Stimulated activated CD8-positive, alpha-beta memory T cell treated with anti-CD3 and anti-CD28 coated beads, Interleukin-7, amount 100 ng/mL, for 1 hour (primary cell): ENCODE measurements at places on chromosomes 16 and 17.

- no peak for DNase-seq
Measured at GRCh38 chr17:835263-835662, 53.1 kb downstream of the MRM3 start.

- DNase-seq, result no peak
Measured at GRCh38 chr17:35416659-35417058, 15.6 kb downstream of the SLFN12 start.

DNA sequence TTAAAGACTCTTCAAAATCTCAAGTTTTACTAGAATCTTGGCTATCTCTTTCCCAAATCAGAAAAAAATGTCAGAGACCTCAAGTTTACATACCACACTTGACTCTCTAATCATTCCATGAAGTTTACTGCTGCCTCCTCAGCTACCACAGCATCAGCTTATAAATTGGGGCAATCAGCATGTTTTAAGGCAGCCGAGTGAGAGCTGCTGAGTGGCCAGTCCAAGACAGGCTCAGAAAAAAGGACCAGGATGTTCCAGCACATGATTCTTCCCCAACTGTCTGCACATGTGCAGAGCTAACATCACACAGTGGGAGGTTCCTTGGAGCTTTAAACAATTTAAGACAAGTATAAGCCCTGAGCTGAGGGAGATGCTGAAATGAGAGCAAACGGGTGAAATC is 140.6 kb upstream of the NUDT7 start:
- no peak for DNase-seq

DNA sequence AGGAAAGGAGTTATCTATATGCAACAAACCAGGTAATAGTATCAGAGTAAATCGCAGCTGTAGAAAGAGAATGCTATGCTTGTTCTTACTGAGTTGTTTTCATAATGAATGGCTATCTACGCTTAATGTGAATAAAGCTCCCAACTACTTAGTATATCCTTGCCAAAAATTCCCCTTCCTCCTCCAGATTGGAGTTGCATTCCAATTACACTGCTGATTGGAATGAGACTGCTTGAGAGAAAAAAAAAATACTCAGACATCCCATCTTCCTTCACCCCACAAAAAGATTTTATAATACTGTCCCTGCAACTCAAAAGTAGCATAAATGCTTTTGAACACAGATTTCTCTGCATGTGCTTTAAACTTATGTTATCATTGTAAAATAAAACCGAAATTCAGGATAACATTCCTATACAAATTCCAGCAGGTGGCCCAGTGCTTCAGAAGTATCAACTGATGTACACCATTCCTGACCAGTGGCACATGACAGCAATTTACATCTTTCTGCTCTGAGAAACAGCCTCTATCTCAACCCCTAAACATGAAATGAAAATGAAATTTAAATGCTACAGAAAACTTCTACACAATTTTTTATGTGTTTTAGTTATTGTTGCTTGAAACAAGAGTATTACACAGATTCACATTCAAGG is 47.0 kb downstream of the SMURF2 start:
- DNase-seq, result no peak

DNA sequence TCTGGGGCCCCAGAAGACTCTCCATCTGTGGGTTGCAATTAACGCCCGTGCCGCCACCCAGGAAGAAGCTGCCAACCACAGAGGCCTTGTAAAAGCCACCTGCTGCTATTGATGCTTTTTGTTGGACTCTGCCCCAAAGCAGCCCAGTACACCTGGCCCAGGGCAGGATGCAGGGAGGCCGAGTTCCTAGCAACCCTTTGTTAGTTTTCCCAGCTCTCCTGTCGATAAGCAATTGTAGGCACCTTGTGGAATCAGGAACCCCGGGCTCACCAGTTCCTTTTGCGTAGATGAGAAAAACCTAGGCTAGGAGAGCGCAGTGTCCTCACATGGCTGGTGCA is 103.3 kb downstream of the ABCC6 start:
- no peak for DNase-seq

DNA sequence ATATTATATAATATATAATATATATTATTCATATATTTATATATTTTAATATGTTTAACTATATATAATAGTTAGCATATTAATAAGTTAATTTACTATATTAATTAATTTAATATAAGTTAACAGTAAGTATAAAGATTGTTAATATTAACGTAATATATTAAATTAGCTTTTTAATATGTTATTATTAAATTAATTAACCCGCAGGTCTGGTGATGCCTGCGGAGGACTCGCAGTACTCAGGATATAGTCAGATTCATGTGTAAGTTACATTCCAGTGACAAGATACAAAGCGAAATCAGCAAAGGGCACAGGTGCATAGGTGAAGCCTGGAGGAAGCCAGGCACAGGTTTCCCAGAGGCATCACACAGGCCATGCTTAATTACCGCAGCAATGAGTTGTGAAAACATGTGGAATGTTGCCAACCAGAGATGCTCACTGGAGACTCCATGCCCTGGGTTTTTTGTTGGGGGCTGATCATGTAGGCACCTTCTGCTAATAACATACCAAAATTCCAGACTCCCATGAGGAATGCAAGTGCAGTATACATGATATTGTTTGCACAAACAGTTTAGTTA is 130.4 kb upstream of the MPHOSPH6 start:
- DNase-seq, result no peak

DNA sequence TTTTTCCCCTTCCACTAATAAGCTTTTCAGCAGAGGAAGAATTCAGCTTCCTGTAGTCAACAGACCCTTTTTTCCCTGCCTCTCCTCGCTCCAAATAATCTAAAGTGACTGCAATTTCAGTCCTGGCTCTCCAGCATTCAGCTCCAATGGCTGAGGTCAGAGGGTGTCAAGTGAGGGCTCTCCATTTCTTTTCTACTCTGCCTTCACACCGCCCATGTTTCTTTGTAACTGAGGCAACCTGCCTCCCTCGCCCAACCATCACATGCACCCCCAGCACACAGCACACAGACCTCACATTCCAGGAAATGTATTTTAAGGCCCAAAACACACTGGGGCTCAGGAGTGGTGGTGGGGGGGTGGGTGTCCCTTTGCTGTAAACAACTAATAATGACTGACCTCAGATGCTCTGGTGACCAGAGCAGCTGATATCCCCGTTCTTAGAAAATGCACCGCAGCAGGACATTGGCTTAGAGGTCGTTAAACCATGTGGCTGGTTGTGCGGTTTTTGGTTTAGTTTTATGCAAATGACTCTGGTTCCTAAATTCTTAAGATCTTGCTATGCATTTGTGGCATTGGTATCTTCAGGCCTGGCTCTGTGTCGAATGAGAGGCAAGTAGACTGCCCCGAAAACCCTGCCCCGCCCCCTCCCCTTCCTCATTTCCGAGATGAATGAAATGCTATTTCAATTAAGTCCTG is 203.6 kb downstream of the ZFHX3 start:
- no peak for DNase-seq

DNA sequence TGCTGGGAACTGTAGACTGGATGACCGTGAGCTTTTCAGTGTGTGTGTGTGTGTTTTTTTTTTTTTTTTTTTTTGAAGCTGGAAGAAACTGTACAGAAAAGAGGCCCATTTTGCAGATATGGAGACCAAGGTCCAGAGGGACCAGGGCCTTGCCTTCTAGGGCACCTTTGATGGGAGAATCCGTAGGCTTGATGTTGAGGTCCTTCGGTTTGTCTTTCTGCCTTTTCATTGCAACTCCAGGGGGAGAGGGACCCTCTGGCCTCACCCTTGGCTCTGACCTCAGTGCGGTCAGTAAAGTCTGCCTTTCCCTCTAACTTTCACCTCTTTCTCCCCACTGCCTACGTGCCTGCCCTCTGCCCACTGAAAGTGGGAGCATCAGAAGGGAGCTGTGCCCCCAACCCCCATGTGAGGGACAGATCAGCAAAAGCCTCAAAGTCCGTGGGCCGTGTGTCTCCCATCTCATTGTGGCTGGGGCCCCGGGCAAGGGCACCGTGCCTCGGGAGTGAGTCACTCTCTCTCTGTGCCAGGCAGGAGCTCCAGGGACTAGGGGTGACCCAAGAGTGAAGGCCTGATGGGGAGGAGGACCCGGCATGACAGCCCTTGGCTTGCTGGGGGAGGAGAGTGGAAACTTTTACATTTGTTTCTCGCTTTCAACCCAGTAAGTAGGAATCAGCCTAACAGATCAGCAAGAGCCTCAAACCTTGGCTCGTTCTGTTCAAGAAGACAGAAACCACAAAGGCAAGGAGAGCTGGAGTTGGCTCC is 123.6 kb downstream of the CMIP start:
- DNase-seq, result no peak

DNA sequence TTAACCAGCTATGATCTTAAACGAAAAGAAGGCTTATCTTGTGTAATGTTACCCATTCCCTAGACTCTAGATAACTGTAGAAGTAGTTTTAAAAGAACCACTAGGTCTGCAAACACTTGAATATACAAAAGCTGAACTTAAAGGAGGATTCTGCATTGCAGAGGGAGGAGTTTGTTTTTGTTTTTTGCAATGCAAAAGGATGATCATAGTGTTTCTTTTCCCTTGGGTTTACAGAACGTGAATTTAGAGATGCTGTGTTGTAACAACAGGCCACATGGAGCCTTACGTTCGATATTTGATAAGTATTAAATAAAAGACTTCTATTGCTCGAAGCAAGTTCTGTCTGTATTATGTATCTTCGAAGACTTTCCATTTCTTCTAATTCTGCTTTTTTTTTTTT is 77.6 kb downstream of the CHD9 start:
- DNase-seq, result no peak

DNA sequence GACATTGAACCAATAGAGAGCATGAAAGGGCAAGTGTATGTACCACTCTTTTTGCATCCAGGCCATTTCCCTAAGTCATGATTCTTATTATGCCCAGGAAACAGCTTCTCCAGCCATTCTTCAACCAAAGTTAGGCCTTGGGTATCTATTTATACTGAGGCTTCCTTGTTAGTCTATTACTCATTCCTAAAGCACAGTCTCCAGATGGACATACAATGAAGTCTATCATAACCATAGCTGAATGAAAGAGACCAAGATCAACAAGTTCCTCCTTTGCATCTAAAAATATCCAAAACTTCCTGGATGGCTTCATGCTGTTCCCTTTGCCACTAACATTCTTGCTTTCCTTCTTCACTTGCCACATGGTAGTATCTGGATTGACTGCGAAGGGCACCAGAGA is 265.9 kb downstream of the CDH8 start:
- no peak for DNase-seq

- DNase-seq, result no peak
Measured at GRCh38 chr16:49725651-49726050, 130.3 kb downstream of the ZNF423 start.

DNA sequence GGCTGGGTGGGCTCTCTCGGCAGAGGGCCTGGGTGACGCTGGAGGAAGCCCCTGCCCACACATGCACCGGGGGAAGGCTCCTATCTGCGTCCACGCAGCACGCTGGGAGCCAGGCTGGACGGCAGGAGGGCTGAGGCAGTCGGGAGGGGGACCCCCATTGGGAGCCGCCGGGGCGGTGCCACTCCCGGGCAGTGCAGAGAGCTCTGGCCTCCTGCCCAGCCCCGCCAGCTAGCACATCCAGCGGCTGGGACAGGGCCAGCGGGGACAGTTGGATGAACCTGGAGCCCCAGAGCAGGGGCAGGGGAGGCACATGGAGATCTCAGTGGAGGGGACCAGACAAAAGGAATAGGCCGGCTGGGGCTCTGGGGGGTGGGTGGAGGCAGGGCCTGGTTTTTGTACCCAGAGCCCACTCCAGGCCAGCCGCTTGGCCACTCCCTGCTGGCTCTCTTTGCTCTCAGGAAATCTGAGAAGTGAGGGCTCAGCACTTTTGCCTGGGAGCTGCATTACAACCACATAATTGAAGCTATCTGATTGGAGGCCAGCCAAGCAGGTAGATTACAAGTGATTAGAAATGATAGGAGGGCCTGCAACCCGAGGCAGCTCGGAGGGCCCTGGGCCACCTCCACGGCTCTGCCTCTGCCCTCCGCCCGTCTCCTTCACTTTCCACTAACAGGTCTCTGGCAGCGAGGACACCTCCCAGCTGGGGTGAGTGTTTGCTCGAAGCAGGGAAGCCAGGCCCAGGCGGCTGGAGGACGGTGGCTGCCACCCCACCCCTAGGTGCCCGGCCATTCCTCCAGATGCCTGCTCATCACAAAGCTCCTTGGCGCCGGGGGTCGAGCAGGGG is 40.1 kb downstream of the ENGASE start:
- DNase-seq, result no peak

- DNase-seq, result no peak
Measured at GRCh38 chr16:4042581-4042980, 73.7 kb downstream of the ADCY9 start.

GRCh38 chr17:42039794-42040763 is 10.3 kb downstream of the C17orf113 start:
- no peak for DNase-seq

GRCh38 chr17:15882058-15882720 is 62.7 kb upstream of the ADORA2B start:
- no peak for DNase-seq

GRCh38 chr17:78883089-78883532 is 19.9 kb downstream of the CEP295NL start:
- no peak for DNase-seq
